ENCODE measurements at places on chromosomes 2 and 18.
A peak's percentile ranks its signal among the peaks of the same experiment; 100 is the strongest.

DNA sequence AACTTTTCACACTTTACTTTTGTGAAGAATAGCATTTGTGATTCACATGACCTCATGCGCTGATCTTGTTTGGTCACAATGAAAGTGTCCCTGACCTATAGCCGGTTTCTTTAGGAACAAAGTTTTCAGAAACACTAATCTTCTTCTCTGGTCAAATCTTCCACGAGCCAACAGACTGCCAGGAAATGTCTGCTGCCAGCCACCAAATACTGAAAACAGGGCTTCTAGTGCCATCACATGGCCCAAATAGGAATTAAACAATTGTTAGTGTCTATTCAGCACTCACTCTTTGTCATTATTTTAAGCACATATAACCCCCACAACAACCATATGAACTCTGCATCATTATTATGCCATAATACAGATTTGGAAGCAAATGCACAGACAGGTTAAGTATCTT lies 286.5 kb upstream of the SYT4 start:
- DNase-seq = no peak

DNA sequence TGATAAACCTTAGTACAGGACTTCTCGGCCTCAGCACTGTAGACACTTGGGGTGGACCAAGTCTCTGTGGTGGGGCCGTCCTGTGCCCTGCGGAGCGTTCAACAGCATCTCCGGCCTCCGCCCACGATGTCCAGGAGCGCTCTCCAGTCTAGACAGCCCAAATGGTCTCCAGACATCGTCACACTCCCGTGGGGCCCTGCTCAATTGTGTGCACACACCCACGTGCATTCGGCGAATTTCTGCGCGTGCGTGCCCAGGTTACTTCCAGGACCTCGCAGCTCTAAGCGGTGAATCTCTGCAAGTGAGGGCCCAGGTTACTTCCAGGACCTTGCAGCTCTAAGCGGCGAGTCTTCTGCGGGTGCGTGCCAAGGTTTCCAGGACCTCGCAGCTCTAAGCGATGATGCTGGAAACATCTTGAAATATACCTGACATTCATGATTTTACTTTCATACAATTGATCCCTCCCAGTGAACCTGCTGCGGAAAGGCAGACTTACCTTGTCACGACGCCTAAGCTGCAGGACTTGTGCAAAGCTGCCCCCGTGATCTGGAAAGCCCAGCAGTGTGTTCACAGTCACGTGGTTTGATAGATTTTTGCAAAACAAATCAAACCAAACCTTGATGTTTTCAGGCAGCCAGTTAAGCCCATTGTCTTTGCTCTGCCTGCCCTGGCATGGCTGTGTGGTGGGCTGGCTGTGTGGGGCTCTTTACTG lies 16.1 kb upstream of the OTOS start:
- DNase-seq = no peak

- no peak for DNase-seq
These were observed 192.9 kb downstream of the TFCP2L1 start for GRCh38 chr2:121092095-121092494.

GRCh38 chr2:46460241-46460921 lies 19.0 kb upstream of the TMEM247 start:
- no peak for DNase-seq

DNA sequence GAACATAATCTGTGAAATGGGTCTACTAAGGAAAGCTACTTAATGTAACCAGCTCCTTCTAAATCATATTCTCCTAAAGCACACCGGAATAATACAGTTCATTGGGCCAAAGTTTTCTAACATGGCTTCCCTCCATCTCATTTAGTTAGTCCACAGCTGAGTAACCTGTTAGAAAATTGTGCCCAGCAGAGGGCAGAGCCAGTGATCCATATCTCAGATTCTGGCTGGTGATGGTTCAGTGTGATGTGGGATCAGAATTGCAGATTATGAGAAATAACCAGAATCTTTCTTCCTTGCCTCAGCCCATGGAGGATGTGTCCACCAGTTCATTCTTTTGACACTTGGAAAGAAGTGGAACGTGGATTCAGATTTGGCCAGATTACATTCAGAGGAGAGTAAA lies 9.4 kb upstream of the CTLA4 start:
- DNase-seq = peak; percentile 66

DNA sequence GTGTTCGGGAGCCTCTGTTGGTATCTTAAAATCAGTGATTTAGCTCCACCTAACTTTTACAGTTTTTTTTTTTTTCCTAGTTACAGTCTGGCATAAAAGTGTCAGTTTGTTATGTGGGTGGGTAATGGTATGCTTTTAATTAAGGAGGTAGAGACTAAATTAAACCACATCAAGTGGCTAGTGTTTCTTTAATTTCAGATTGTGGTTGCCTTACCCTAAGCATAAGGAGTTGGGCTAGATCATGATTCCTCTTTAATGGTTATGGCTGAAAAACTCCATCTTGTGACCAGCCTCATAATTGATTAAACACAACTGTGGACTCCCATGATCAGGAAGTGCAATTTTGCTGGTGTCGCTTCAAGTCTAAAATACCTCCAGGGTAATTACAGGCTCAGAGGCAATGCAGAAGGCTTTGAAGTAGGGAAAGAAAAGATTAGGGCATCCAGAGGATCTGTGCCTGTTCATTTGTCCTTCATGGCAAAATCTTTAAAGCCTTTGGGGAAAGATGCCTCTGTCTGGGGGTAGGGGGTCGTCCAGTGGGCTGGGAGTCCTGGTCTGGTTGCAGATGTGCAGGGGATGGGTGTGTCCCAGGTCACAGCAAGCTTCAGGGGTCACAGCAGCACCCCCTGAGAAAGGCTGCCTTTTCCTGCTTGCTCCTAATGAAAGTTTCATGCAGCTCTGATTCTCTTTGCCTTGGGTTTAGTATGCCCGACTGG lies 579.2 kb downstream of the BCL11A start:
- DNase-seq = no peak

DNA sequence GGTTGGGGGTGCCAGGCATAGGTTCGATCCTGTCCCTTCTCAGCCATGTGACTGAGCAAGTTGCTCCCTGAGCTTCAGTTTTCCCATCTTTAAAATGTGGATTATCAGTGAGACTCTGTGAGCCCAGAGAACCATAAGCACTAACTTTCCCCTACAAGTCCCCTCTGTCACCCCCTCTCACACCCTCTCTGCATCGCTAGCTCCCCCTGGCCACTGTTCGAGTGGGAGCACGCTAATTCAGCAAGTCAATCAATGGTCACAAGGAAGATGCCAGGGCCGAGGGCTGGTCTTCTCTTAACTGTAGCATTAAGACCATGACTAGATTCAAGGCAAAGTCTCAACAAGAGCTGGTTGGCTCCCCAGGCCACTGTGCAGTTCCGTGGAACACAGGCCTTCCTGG lies 66.2 kb downstream of the BCL2L11 start:
- DNase-seq = no peak

GRCh38 chr2:113342650-113343049 lies 63.9 kb upstream of the PAX8 start:
- DNase-seq = no peak

GRCh38 chr2:68060652-68061051 lies 2.2 kb downstream of the C1D start:
- DNase-seq = no peak

GRCh38 chr18:1891641-1892040 lies 679.7 kb downstream of the METTL4 start:
- no peak for DNase-seq

DNA sequence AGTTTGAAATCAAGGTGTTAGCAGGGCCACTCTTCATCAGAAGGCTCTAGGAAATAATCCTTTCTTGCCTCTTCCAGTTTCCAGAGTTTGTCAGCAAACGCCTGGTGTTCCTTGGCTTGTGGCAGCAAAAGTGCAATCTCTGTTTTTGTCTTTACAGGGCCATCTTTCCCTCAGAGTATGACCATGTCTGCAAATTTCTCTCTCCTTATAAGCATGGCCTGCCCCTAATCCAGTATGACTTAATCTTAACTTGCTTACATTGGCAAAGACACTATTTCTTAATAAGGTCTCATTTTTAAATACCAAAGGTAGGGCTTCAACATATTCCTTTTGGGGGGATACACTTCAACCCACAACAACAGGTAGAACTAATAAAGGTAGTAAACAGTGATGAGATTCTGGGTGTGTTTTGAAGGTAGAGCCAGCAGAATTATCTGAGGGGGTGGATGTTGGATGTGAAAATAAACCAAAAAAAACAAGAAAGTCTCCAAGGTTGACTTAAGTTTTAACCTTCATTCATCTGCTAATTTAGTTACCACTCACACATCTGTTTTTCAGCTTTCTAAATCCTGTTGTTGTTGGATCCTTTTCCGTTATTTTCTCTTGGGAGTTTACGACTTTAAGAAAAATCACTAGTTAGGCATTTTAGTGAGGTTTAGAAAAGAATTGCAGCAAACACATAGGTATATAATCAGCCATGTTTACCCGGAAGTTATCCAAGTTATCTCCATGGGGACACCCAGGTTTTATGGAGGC lies 234.4 kb upstream of the FIGN start:
- no peak for DNase-seq

GRCh38 chr2:240450532-240451107 lies 15.2 kb downstream of the GPC1 start:
- DNase-seq = no peak

DNA sequence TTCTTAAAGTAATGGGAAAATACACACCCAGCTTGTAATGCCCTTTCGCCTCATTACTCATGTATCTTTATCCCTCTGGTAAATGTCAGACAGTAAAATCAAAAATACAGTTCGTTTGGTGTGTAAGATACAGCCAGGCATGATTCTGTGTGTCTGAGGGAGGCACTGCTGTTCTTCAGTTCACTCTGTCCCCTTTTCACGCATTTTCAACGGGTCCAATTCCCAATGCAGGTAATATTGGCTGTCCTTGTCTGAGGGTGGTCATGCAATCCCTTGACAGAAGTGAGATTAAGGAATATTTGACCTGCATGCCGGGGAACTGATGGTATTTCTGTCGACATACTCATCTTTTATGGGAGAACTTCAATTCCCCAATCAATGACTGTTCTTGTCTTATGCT lies 587.2 kb upstream of the NXPH2 start:
- no peak for DNase-seq

GRCh38 chr2:69166812-69167468 lies 154.0 kb downstream of the ANTXR1 start:
- no peak for DNase-seq

GRCh38 chr2:75007061-75007460 lies 48.6 kb downstream of the POLE4 start:
- DNase-seq = no peak

DNA sequence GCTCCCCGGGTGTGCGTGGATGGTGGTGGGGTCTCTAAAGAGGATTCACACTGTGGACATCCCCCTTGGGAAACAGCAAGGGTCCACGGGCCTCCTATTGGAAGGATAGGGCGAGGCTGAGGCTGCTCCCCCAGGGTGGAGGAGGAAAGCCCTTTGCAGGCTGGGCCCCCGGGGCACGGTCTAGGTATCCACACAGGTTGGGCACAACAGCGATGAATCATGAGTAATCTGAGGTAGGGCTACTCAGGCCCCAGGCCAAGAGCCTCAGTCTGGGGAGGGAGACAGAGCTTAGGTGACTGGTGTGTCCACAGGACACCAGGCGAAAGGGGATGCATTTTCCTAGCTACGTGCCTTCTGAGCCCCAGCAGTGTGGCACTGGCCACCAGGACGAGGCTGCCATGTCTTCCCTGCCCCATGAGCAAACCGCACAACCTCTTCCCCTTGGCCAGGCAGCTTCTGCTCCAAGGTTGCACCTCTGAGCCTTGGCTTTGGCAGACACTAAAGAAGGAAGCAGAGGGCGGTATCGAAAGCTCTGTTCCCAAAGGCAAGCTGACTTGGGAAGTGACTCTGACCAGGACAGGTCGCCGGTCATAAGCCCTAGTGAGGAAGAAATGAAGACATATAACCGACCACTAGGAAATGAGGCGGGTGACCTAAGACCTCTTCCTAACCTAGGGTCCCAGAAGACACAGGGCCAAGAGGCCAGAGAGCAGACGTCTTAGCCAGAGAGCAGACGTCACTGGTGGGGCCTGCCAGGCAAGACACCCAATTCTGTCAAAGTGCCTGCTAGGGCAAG lies 14.6 kb upstream of the SEMA4C start:
- no peak for DNase-seq

DNA sequence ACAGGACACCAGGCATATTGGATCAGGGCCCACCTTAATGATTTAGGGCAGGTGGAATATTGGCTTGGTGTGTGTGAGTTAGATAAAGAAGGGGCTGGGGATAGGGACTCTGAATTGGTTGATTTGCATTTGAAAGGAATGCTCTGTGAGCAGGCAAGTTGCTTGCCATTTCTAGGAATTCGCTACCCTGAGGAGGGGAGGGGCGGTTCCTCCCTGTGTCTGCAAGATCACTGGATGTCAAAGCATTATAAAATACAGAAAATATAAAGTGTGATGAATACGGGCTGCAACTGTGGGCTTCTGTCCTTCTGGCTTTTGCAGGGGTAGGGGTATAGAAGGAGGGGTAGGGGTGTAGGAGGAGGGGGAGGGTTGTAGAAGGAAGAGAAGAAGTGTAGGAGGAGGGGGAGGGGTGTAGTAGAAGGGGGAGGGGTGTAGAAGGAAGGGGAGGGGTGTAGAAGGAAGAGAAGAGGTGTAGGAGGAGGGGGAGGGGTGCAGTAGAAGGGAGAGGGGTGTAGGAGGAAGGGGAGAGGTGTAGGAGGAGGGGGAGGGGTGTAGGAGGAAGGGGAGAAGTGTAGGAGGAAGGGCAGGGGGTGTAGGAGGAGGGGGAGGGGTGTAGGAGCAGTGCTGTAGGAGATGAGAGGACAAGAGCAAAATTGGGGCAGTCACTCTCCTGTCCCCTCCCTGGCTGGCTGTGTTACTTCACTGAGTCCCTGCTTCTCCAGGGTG lies 238.0 kb upstream of the COPS8 start:
- DNase-seq = no peak

GRCh38 chr18:43079422-43079821 lies 36.1 kb downstream of the RIT2 start:
- no peak for DNase-seq

- DNase-seq = no peak
These were observed 480.1 kb upstream of the TCF4 start for GRCh38 chr18:56067969-56068671.

DNA sequence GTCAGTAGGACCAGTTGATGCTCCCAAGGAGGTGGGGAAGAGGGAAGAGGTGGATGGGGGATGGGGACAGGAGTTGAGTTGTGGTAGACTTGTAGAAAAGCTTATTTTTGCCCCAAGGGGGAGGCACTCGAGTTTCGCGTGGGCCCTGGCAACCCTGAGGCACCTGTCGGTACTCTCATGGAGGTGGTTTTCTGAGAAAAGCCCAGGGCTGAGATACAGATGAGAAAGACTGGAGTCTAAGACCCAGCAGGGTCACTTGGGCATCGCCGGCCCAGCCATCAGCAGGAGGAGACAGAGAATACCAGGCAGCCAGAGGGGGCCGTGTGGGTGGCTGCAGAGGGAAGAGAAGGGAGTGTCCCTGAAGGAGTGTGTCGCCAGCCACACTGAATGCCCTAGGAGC lies 57.7 kb upstream of the HPCAL1 start:
- DNase-seq = no peak

GRCh38 chr2:69846182-69847067 lies 17.0 kb downstream of the GMCL1 start:
- no peak for DNase-seq

Data from activated CD4-positive, alpha-beta memory T cell treated with anti-CD3 and anti-CD28 coated beads for 36 hours (primary cell).